ENCODE measurements at places on chromosomes 16 and 17.
A peak's percentile ranks its signal among the peaks of the same experiment; 100 is the strongest.

DNA sequence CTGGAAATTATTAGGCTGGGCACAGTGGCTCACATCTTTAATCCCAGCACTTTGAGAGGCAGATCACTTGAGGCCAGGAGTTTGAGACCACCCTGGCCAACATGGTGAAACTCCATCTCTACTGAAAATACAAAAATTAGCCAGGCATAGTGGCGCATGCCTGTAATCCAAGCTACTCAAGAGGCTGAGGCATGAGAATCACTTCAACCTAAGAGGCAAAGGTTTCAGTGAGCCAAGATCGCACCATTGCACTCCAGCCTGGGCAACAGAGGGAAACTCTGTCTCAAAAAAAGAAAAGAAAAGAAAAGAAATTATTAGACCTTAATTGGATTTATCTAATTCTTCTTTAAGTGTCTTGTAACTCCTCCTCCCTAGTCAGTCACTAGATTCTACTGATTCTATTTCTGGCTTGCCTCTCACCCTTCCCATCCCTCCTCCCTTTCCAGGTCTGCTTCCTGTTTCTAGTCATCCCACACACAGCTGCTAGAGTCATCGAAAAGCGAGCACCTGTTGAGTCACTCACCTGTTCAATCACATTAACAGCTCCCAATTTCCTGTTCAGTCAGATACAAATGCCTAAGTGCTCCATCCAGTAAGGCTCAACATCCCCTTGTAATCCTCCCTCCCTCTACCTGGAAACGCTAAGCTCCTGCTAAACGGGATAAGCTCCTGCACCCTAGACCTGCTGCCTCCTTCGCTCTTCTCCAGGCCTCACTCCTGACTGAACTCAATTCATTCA lies 34.6 kb downstream of the ERN1 start:
- DNase-seq, result no peak

DNA sequence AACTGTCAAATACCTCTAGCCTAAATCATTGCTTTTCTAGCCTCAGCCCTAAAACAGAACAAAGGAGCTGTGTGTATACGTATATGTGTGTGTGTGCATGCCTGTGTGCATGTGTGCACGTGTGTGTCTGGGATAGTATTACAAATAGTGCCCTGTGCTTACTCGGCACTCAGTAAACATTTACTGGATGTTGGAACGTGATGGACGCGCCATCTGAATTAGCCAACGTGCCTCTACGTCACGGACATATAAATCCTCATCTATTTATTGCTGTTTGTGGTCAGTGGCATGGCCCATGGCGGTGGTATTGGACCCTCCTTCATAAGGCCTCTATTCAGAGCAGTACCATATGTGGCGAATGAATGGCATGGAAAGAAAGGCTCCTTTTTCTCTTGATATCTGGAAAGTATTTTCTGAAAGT lies 37.5 kb downstream of the WWP2 start:
- DNase-seq, result no peak

GRCh38 chr16:16141784-16142396 lies 81.4 kb downstream of the ABCC6 start:
- DNase-seq, result no peak

GRCh38 chr17:50170662-50171370 lies 5.0 kb downstream of the SGCA start:
- no peak for DNase-seq

- DNase-seq, result no peak
These were observed 194.4 kb upstream of the TOX3 start for GRCh38 chr16:52741351-52741750.

DNA sequence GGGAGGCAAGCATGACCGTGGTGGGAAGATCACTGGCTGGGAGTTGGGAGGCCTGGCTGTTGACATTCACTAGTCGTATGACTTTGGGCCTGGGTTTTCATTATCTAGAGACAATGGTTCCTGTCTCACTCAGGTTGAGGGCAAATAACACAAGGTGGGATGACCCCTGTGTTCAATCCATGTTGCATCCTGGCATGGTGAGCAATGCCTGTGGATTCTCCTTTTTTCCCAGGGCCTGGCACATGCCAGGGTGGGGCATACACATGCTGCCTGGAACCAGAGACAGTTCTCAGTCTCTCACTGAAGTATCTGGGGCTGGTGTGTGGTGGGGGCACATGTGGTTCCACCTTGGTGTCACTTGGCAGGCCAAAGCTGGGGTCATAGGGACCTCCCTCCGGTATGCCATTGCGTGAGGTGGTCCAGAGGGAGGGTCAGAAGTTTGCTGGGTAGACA lies 5.4 kb downstream of the THRA start:
- no peak for DNase-seq

GRCh38 chr17:44968225-44969143 lies at the start of gene C1QL1:
TSS of gene C1QL1 (minus strand) at chr17:44968303. CDS start at chr17:44968048, 255 bp downstream.
- peak; percentile 73 for DNase-seq

DNA sequence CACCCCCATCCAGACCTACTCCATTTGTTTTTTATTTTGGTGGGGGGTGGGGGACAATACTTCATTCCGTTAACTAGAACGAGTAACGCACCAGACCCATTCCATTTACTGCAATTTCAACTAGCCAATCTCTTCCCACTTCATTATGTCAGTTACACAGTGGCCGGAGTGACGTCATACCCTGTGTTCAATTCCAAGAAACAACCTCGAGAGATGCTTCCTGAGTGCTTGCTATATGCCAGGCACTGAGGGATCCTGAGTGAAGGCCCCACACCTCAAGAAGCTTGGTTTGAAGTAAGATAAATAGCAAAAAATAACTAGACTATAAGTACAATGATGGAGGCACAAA lies 9.1 kb upstream of the SIAH1 start:
- no peak for DNase-seq

DNA sequence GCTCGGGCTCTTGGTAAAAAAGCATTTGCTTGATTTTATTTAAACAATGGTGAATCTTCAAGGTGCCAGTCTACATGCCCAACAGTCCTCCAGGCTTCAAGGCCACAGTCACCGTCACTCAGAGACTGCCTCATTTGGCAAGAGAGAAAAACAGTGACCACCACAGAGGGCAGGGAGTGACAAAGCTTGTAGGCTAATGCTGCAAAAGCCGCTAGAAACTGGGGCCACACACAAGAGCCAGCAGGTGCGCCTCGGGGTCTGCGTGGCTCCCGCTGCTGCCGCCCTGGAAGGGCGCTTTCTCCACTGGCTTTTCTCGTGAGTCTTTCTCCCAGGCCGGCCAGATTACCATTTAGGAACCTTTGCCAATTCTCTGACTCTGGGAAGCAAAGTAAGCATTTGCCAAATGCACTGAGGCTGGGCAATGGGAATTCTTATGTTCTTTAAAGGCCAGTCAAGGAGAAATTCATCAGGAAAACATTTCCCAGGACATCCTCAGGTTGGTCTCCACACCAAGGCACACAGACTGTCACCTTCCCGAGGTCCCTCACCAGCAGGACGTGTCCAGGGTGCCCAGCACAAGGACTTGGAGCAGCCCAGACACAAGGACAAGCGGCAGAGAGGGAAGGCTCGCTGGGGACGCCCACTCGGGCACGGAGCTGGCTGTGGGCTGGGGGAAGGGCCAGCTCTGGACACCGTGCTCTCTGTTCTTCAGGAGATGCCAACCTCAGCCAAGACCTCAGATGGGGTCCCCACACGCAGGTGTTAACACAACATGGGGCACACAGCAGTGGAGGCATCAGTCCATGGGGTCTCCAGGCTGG lies 12.5 kb upstream of the C16orf95 start:
- DNase-seq, result no peak

GRCh38 chr17:46194393-46195216 lies 1.4 kb upstream of the KANSL1 start:
- DNase-seq, result peak; percentile 30

GRCh38 chr17:80750263-80750662 lies 205.6 kb downstream of the RPTOR start:
- no peak for DNase-seq

- no peak for DNase-seq
These were observed 58.4 kb downstream of the EPN2 start for GRCh38 chr17:19295473-19296135.

GRCh38 chr17:47741793-47742145 lies 8.7 kb downstream of the TBX21 start:
- DNase-seq, result no peak

- peak; percentile 24 for DNase-seq
These were observed 5.2 kb upstream of the RAI1 start for GRCh38 chr17:17675925-17676534.

GRCh38 chr17:8326511-8327302 lies 12.9 kb upstream of the ODF4 start:
- DNase-seq, result no peak

DNA sequence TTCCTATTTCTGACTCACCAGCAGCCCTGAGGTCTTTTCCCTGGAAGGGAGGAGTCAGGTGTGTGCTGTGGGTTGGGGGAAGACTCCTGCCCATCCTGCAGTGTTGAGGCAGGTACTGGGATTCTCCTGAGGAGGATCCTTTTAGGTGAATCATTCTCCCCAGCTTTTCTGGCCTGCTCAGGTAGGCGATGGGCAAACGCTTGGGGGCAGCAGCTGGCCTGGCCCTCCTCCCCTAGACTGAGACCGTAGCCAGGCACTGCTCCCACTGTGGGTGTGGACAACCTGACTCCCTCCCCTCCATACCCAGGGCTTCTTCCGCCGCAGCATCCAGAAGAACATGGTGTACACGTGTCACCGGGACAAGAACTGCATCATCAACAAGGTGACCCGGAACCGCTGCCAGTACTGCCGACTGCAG lies 15.1 kb downstream of the GJD3 start:
- no peak for DNase-seq

DNA sequence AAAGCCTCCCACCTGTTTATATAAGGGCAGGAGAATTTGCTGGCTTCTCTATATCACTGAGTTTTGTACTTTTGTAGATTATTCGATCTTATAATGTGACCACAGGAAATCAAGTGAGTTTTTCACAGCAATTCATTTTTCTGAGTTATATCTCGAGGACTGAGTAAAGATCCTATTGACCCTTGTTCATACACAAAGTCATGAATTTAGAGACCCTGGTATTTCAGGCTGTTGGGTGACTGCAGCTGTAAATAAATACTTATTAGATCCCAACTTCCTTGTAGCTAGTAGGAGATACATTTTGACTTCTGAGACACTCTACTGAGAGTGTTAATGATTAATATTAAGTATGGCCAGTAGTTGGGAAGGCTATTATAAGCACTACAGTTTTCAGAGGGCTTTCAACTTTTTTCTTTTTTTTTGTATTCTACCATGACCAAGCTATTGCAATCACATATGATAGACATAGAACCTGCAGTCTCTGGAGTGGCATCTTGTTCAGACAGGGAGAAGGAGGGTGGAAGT lies 3.2 kb upstream of the KRT20 start:
- no peak for DNase-seq

DNA sequence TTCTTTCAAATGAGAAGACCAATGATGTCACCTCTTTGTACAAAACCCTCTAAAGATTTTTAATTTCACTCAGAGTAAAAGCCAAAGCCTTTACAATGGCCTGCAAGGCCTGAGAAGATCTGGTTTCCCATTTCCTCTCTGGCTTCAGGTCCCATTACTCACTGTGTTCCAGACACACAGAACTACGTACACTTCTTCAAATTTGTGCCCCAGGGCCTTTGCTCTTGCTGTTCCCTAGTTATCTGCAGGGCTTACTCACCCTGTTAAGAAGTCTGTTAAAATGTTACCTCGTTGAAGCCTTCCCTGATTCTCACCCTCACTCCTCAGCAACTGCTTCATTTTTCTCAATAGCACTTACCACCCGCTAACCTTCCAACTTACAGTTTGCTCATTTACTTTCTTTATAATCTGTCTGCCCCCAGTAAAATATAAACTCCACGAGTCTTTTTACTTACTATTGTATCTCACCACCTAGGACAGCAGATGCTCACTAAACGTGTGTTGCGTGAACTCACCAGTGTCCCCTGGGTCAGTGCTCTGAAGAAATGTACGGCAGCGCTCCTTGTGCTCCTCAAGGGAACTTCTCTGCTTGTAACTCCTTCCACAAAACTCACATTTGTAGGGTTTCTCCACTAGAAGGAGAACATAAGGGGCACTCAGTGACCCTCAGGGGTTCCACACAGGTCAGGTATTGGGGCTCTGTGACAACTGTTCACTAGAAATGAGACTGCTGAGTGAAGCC lies 50.2 kb downstream of the GRB7 start:
- DNase-seq, result no peak

GRCh38 chr17:29504711-29505110 lies 62.1 kb downstream of the ABHD15 start:
- no peak for DNase-seq

- no peak for DNase-seq
These were observed 207.9 kb upstream of the HSBP1 start for GRCh38 chr16:83599789-83600462.

All from T-cell (primary cell).